ENCODE measurements at places on chromosomes 7 and 10.

DNA sequence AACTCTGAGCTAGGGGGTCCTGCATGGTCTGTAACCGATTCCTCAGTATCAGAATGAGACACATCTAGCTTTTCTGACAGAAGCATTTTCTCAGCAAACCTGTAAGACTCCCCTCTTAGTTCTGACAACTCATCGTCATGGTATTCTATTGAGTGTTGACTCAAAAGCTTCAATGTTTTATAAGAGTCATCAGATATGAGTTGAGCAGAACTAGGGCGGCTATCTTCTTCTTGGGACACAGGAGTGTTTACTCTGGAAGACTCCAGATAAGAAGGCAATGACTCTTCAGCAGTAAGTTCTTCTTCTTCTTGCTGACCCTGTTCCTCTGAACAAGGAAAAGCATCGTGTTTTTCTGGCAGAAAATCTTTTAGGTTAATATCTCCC is 167.0 kb upstream of the CCDC6 start:
- DNase-seq = no peak

DNA sequence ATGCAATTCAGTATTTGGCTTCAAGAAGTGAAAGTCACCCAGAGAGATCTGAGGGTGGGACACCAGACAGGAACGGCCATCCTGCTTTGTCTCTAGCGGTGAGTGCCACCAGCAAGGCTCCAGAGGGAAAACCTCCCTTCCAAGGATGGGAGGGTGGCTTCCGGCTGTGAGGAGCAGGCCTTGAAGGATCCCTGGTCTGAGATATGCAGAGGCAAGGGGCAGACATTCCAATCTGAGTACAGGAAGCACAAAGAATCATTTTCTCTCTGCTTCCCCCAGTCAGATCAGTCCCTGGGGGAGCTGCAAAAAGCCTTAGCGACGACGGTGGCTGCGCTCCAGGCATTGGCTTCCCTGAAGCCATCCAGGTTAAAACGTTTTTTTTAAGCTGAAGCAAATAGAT is 167.4 kb downstream of the TEX36 start:
- DNase-seq = no peak

DNA sequence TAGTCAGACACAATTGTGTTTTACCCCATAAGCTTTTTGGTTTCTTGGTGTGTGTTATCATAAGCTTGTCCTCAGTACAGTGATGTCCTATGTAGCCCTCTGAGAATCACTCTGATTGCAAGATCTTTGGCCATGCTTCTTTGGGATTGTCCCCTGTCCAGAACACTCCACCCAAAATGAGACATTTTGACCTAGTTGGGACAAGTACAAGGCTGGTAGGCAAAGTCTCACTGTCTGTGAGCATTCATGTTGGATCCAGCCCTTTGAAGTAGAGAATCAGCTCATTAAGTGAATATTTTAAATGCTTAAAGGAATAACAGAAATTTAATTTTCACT is 28.9 kb upstream of the PCGF5 start:
- no peak for DNase-seq

- DNase-seq = no peak
These were observed 352.6 kb downstream of the PRPF18 start for GRCh38 chr10:13939391-13939790.

DNA sequence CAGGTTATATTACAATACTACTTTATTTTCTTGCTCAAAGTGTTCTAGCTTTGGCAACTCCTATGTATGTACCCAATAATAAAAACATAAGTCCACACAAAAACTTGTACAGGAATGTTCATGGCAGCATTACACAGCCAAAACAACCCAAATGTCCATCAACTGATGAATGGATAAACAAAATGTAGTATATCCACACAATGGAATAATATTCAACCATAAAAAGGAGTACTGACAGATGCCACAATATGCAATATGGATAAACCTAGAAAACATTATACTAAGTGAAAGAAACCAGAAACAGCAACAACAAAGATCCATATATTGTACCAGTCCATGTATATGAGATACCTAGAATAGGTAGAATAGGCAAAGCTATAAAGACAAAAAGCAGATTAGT is 21.0 kb downstream of the PPA1 start:
- no peak for DNase-seq

DNA sequence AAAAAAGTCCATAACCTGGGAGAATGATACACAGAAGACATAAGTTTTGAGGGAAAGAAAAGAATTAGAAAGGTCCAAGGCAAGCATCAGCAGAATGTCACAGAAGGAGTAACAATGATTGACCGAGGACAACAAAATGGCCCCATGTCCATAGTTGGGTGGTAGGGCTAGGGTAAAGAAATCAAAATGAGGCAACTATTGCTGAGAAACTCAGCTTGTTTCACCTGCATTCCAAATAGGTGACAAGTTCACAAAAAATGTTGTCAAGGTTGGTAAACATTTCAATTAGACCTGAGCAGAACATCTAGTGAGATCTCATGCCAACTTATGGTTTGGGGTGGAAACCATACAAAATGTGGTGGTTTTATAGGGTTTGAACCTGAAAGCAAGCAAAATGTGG is 22.8 kb upstream of the DLX6 start:
- DNase-seq = no peak

- no peak for DNase-seq
These were observed 314.9 kb downstream of the CALN1 start for GRCh38 chr7:72097226-72097625.

- no peak for DNase-seq
These were observed 835 bp downstream of the COMMD3 start for GRCh38 chr10:22317076-22317370.

DNA sequence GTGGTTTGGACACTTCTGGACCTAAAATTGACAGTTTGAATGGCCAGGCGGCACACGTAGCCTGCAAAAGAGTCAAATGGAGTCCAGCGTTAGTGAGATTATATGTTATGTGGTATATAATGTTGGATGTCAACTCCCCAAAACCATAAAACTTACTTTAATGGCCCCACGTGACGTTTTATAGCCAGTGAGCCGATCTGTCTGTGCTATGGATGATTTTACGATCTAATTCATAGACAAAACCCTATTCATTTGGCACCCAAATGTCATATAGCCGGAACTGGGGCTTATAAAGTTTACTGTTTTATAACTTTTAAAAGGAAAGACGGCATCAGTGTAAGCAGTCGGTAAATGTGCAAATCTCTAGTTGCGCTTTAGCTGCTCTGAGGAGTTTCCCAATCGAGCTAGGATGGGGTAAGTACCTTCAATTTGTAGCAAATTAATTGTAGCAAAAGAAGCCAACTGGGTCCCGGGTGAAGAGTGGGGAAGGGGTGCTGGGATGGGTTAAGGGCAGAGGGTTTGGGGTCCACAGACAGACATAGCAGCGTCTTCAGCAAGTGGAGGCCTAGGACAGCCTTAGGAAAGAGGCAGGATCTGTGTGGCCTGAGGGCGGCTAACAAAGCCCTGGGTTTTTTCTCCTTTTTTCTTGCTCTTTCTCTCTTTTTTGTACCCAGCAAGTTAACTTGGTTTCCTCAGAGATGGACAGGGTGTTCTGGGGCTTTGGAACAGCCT is 3.2 kb downstream of the HOXA5 start:
- no peak for DNase-seq

- no peak for DNase-seq
These were observed 117.9 kb downstream of the SLIT1 start for GRCh38 chr10:97067716-97068391.

GRCh38 chr7:1586126-1586826 is 16.4 kb upstream of the PSMG3 start:
- DNase-seq = no peak

- no peak for DNase-seq
These were observed 241.4 kb downstream of the TNS3 start for GRCh38 chr7:47340517-47340916.

DNA sequence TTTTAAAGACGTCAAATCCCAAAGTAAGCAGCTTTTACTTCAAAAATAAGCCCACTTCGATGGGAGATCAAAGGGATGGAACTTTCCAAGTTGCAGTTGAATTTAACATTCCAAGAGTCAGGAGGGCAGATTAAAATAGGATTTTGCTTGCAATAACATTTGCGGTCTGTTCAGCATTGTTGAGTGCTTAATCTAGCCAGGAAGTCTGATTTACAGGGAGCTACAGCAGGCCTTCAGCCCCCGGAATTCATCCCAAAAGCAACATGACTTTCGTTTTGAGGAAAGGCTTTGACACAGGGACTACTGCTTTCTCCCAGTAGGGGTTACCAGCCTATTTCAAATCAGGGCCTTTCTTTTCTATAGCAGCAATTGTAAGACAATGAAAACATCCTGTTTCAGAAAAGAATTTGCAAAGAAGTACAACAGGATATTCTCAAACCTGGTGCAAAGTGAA is 279.6 kb upstream of the PITRM1 start:
- no peak for DNase-seq

- DNase-seq = no peak
These were observed 622.0 kb downstream of the TYW1 start for GRCh38 chr7:67618556-67619162.

DNA sequence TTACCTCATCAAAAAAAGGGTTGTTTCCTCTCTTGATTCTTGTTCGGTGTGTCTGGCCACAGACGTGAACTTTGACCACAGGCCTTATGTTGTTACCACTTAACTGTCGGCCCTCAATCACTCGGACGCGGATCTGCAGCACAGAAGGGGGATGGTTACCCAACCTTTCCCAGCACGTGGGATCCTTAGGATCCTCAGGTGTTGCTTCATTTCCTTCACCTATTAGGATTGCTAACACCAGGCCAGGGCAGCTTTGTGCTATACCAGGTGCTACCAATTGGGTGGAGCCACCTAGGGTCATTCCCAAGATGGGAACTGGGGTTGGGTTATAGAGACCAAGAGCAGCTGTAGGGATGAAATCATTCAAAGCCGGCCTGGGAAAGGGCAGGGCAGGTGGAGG is 73.4 kb downstream of the MYOF start:
- DNase-seq = no peak

GRCh38 chr7:135942614-135943013 is 34.5 kb downstream of the MTPN start:
- no peak for DNase-seq

- DNase-seq = peak; percentile 31
These were observed 87.4 kb downstream of the CCDC3 start for GRCh38 chr10:12914111-12914510.

DNA sequence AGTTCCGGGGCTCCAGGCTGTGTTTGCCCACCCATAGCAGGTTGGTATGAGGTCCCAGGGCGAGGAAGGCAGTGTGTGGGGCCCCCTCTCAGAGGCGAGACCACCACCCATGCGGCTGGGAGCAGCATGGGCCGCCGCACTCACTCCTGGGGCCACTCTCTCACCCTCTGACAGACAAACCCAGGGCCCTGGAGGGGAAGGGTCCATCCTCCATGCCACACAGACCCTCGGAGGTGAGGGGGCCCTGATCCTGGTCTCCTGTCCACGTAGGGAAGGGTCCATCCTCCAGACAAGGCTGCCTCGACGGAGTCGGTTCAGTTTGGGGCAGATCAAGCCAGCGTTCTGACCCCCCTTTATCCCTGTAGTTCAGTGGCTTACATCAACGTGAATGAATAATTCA is 230.8 kb downstream of the ELFN1 start:
- DNase-seq = no peak

DNA sequence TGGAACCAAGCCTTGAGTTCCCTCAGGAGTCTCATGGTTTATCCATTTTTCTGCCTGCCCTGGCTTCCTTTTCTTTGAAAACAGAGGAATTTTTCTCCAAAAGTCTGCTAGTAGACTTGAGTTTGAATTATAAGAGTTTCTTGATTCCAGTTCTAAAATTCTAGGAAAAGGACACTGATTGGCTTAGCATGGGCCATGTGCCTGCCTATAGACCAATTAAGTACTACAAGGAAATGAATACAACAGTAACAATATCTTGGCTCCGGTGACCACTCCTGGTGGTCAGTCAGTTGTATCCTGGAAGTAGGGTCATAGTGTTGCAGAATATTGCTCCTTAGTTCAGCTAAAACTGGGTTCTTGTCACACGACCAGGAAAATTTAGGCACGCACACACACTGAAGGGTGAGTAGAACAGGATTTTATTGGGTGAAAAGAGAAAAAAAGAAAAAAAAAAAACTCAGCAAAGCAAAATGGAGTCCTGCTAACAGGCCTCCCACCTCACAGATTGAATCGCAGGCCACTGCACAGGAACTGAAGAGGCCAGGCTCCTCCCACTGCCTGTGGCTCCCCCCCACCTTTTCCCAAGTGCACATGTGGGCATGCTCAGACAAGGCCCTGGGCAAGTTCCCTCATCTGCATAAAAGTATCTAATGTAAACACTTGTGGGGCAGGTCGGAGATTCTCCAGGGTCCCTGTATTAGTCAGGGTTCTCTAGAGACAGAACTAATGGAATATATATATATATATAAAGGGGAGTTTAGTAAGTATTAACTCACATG is 155.1 kb downstream of the LYZL1 start:
- DNase-seq = no peak

DNA sequence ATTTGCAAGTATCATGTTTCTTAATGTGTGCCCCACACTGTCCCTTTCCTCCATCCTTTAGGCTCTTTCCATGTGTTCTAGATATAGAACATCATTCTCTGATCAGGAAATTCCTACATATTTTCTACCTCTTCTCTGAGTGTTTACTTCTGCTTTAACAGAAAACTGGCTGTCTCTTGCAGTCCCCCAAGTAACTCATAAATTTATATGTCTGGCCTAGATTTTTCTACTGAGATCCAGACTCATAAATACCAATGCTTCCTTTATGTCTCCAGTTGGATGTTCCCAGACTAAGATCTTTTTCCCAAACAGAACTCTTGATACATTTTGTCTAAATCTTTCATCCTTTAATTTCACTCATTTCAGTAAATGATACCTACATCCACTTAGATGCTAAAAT is 181.8 kb downstream of the CDK14 start:
- no peak for DNase-seq

DNA sequence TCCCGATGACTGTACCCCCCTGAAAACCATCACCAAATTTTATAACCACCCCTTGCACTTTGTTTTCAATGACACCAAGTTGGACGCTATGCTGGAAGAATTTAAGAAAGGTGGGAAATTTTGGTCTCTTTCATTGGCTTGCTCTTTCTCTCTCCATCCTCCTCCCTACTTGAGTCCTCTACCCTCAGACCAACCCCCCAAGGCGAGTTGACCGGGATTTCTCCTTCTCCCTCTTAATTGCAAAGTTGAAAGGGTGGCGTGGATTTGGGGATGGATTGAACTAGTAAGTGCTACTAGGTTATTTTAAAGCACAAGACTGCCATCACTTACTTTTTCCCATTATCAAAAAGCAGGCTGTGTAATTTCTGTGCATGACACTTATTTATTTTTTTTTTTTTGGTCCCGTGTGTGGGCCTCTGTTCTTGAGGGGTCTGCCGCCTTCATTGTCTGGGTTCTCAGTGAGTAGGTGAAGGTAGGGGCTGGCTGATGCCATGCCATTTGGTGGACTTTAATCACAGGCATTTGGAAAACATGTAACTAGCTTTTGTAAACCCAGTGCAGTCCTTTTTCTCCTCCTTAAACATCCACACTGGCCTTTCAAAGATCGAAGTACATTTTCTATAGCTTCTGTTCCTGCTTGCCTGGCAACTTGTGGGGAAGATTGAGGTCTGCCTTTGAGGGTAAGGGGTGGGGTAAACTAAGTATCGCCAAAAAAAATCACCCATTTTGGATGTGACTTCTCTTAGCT is 2.1 kb downstream of the CNNM2 start:
- DNase-seq = no peak

Measured in activated CD4-positive, alpha-beta T cell treated with anti-CD3 and anti-CD28 coated beads, Interleukin-2, Interleukin-4, amounts not matched to agents 100 ng/mL and 50 ng/mL, durations not matched to agents 16 hours and 8 hours (primary cell).